Endothelial cell of umbilical vein (primary cell): ENCODE measurements at places on chromosomes 16 and 17. TPM values are rescaled to one million over a fixed set of nuclear protein-coding genes. Genes with fewer than 3 reads are reported as not detected.

DNA sequence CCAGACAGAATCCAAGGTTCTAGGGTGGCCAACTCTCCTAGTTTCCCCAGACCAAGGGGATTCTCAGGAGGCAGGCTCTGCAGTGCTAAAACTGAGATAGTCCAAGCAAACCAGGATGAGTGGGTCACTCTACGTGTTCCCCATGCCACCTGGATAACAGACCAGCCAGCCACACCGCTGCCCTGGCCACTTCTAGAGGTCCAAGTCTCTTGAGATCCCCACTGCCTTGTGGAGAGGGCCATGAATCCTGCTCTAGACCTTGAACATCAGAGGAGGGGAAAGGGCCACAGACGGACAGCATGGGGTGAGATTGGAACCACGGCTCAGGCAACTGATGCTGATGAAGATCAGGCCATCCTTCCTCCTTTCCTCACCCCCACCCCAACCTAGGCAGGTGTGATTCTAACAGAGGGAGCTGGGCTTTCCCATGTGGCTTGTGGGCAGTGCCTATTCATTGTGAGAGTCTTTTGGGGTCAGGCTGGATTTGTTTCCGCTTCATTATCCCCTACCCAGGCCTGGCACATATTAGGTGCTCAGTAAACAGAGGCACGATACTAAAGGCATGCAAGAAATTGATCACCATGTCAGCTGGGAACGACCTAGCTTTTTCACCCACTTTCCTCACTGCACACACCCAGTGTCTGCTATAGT lies 16.8 kb upstream of the TVP23A start:
- no peaks in the 10 kb centered on the region for H3K4me1 ChIP-seq
- H3K4me3 ChIP-seq, result no peak overlapping the region
- no peak for DNase-seq
- no peaks in the 10 kb centered on the region for H3K27me3 ChIP-seq

Gene ACSM2A
- 0.03 TPM in 1 of 2 replicates, not detected in the other for polyA plus RNA-seq

GRCh38 chr17:9181640-9182039 lies 160.3 kb downstream of the NTN1 start:
- no peak overlapping the region for H3K4me3 ChIP-seq
- DNase-seq, result no peak
- no peaks in the 10 kb centered on the region for H3K4me1 ChIP-seq

GRCh38 chr16:10584981-10585438 lies 4.6 kb upstream of the EMP2 start:
- H3K4me3 ChIP-seq, result no peak overlapping the region
- DNase-seq, result no peak
- no peaks in the 10 kb centered on the region for H3K4me1 ChIP-seq
- no peak overlapping the region for H3K27ac ChIP-seq
- H3K27me3 ChIP-seq, result peaks cover 12% of the 10 kb centered on the region

Gene SCIMP
- not detected in 2 replicates for polyA plus RNA-seq

- no peak overlapping the region for H3K27ac ChIP-seq
- H3K4me1 ChIP-seq, result no peaks in the 10 kb centered on the region
- H3K27me3 ChIP-seq, result no peaks in the 10 kb centered on the region
- peaks cover 22% of the 10 kb centered on the region for H3K36me3 ChIP-seq
- H3K4me3 ChIP-seq, result no peak overlapping the region
- no peak for DNase-seq
Observed at GRCh38 chr16:10756574-10756973, 12.9 kb downstream of the NUBP1 start.

Gene TMEM100
- polyA plus RNA-seq, result 0.05 TPM in 1 of 2 replicates, not detected in the other

Gene PKMYT1
- 26.1 and 46.1 TPM in 2 replicates for polyA plus RNA-seq

Gene APOH
- polyA plus RNA-seq, result not detected in 2 replicates

Gene SLC52A1
- 0.04 and 0.08 TPM in 2 replicates for polyA plus RNA-seq

Gene NPTX1
- 0.03 and 0.08 TPM in 2 replicates for polyA plus RNA-seq

- no peaks in the 10 kb centered on the region for H3K27me3 ChIP-seq
- DNase-seq, result no peak
- H3K4me1 ChIP-seq, result no peaks in the 10 kb centered on the region
- no peaks in the 10 kb centered on the region for H3K36me3 ChIP-seq
- H3K27ac ChIP-seq, result no peak overlapping the region
- no peak overlapping the region for H3K4me3 ChIP-seq
Observed at GRCh38 chr16:66045626-66046025, 320.9 kb upstream of the CDH5 start.

DNA sequence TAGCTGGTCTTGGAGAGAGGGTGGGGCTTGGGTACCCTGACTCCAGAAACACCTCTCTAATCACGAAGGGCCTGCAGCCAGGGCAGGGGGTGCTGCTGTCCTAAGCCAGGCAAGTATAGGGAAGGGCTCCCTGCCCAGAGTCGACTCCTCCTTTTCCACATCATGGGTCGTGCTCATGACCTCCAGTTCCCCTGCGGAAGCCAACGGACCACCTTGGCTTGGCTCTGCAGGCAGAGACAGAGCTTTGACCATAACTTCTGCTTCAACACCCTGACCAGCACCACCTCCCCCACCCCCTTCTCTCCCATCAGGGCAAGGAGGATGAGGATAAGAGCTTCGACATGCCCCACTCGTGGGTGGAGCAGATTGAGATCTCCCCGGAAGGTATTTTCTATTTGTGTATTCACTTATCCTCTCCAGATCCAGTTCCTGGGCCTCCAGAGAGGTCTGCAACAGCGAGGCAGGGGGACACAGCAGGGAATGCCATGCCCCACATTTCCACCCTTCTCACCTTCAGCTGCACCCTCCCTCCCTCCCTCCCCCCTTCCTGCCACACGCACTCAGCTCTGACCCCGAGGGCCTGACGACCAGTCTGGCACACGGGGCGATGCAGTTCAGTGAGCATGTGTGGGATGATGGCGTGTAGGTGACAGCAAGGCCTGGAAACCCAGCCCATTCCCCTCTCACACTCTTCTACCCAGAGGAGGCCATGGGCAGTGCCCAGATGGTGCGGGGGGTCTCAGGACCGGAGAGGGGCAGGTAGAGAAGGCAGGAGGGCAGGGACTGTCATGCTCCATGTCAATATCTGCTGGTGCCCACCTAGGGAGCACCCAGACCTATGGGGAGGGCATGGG lies 14.0 kb upstream of the KATNB1 start:
- H3K4me3 ChIP-seq, result no peak overlapping the region
- H3K36me3 ChIP-seq, result no peaks in the 10 kb centered on the region
- no peaks in the 10 kb centered on the region for H3K4me1 ChIP-seq
- no peak for DNase-seq
- H3K27me3 ChIP-seq, result no peaks in the 10 kb centered on the region
- no peak overlapping the region for H3K27ac ChIP-seq

Gene KRT16
- not detected in 2 replicates for polyA plus RNA-seq

GRCh38 chr17:50469671-50470305 lies 1.1 kb upstream of the CHAD start:
- DNase-seq, result no peak
- H3K4me3 ChIP-seq, result no peak overlapping the region
- H3K36me3 ChIP-seq, result no peaks in the 10 kb centered on the region
- peaks cover 20% of the 10 kb centered on the region for H3K27me3 ChIP-seq

Gene MLKL
- 7.2 and 8.1 TPM in 2 replicates for polyA plus RNA-seq

DNA sequence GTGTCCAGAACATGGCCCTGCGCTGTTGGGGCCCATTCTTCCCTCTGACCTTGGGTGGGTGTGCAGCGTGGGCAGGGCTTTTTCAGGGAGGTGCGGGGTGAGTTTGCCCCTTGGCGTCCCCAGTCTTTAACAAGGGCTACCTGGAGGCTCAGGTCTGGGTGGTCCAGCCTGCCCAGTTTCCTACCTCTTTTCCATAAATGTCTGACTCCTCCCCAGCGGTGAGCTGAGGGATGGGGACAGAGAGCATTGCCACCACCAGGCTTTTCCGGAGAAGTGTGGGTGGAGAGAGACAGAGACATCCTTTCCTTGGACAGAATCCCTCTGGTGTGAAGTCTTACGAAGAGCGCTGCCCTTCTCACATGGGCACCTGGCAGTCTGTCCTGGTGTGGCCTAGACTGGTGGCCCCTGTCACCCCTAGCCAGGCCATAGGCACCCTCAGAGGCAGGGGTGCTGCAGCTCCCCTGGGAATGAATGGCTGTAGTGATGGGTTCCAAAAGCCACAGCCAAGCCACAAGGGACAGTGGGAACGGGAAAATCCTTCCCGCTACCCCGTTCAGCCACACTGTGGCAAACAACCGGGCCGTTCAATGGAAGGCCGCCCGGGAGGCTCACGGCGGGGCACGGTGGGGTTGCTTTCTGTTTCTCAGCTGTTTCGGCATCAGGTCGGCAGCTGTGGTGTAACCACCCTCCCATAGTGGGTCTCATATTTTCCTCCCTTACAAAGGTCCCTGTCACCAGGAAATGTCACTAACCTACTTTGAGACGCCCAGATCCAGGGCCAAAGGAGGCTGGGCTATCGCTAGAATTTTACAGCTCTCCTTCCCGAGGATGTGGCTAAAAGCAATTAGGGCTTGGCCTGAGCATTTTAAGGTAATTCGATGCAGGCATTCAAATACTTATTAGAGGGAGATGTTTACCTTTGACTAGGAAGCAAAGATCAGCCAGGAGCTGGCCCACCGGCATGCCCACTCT lies 61.9 kb upstream of the GSE1 start:
- H3K27me3 ChIP-seq, result no peaks in the 10 kb centered on the region
- no peak overlapping the region for H3K4me3 ChIP-seq
- no peak overlapping the region for H3K27ac ChIP-seq
- H3K36me3 ChIP-seq, result no peaks in the 10 kb centered on the region

DNA sequence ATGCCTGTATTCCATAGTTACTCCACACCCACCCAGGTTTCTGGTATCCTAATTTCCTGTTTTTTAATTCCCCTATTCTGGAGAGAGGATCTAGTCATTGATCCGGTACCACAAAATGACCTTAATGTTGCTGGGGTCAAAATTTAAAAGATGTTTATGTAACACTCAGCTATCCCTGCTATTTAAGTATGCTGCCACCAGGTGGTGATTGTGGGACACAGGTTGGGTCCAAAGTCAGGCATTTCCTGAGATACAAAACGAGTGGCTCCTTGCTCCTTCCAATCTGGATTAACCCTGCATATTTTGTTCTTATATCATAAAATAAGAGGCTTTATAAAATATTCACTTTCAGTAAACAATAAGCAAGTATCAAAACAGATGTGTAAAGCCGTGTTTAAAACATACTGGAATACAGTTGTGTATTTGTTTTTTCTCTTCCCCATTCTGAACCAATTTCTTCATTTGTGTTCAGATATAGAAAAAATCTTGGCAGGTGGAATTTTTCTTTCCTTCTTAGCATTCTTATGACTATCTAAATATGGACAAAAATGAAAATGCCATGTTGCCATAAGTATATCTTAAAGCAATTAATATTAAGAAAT lies 16.3 kb downstream of the HS3ST4 start:
- no peaks in the 10 kb centered on the region for H3K4me1 ChIP-seq
- H3K27me3 ChIP-seq, result no peaks in the 10 kb centered on the region
- no peak overlapping the region for H3K4me3 ChIP-seq
- no peak overlapping the region for H3K27ac ChIP-seq
- no peaks in the 10 kb centered on the region for H3K36me3 ChIP-seq
- DNase-seq, result no peak

DNA sequence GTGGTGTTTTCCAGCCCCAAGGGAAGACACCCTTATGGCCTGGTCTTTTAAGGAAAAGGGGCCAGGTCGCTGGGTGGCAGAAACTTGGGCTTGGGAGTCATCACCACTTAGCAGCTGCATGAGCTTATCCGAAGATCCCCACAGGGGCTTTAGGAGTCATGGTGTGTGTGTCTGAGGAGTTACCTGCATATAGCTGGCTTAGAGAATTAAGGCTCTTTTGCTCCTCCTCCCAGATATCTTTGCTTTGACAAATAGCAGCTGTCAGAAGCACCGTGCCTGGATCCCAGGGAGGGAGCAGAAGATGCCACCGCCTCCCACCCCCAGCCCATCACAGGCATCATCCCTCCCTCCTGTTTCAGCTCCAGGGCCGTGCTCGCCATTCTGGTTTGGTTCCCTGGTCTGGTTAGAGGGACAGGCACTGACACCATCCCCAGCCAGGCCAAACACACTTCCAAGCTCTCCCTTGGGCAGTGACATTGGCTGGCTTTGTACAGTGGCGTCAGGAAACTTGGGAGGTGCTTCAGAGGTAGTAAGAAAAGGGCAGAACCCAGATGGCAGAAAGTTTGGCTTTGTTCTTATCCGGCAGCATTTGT lies 17.4 kb downstream of the LDHD start:
- no peak for DNase-seq
- no peaks in the 10 kb centered on the region for H3K27me3 ChIP-seq
- peaks cover 11% of the 10 kb centered on the region for H3K4me1 ChIP-seq
- no peak overlapping the region for H3K27ac ChIP-seq

Gene IKZF3
- polyA plus RNA-seq, result not detected in 2 replicates

- H3K27ac ChIP-seq, result peak overlapping the region; percentile 70
- H3K27me3 ChIP-seq, result no peaks in the 10 kb centered on the region
- no peaks in the 10 kb centered on the region for H3K36me3 ChIP-seq
- H3K4me3 ChIP-seq, result peak overlapping the region; percentile 66
- peak; percentile 90 for DNase-seq
Observed at GRCh38 chr17:77374170-77374936, 233.6 kb downstream of the SEC14L1 start.

DNA sequence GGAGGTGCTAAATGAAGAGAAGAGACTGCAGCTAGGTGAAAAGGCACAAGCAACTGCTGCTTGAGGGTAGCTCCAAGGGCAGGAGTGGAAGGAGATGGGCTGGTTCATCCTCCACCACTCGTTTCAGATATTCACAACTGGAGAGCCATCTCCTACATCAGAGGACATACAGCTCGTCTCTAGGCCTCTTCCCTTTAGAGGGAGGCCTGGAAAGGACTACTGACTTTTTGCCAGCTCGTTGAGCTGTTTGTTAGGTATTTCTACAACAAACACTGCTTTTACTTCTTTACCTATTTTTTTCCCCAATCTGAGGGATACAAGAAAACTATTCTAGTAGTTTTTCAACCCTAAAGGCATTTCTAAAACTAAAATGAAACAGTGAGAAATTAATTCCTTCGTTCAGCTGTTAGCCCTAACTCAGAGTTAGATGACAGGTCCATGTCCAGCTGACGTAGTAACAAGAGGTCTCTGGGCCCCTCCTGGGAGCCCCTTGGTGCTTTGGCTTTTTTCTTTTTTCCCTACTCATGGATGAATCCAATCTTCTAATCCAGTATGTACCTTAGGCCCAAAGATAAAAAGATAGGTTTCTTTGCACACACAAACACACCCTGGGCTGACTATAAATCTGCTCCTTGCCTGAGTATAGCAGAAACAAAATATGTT lies 47.8 kb upstream of the TBX2 start:
- no peak overlapping the region for H3K27ac ChIP-seq
- H3K4me3 ChIP-seq, result no peak overlapping the region
- no peaks in the 10 kb centered on the region for H3K27me3 ChIP-seq
- H3K36me3 ChIP-seq, result no peaks in the 10 kb centered on the region

- no peak for DNase-seq
- no peaks in the 10 kb centered on the region for H3K36me3 ChIP-seq
- H3K4me1 ChIP-seq, result no peaks in the 10 kb centered on the region
- no peak overlapping the region for H3K27ac ChIP-seq
- H3K4me3 ChIP-seq, result no peak overlapping the region
Observed at GRCh38 chr16:53726625-53727024, 22.7 kb downstream of the FTO start.

Gene OR2C1
- polyA plus RNA-seq, result not detected in 2 replicates

Gene ASGR2
- polyA plus RNA-seq, result not detected in 2 replicates

Gene NOL3
- polyA plus RNA-seq, result 16.0 and 19.2 TPM in 2 replicates

DNA sequence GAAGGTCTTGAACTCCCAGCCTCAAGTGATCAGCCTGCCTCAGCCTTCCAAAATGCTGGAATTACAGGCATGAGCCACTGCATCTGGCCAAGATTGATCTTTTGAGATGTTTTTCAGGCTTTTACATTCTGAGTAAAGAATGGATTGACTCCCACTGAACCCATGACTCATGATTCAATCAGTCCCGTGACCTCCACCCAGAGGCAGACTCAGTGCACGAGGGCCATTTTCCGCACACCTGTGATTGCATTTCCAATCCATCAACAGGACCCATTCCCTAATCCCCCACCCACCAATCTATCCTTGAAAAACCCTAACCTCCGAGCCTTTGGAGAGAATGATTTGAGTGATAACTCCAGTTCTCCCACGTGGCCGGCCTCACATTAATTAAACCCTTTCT lies 40.4 kb upstream of the PRKCB start:
- H3K4me1 ChIP-seq, result no peaks in the 10 kb centered on the region
- no peak overlapping the region for H3K27ac ChIP-seq
- no peak for DNase-seq
- H3K36me3 ChIP-seq, result no peaks in the 10 kb centered on the region
- H3K27me3 ChIP-seq, result no peaks in the 10 kb centered on the region
